Spleen (tissue), 13 donors: ENCODE measurements at places on chromosomes 1 and 21.

GRCh38 chr1:109396871-109397580 lies 692 bp downstream of the SORT1 start:
- H3K36me3 ChIP-seq: peaks cover 12% of the 10 kb centered on the region
- peaks cover 16% of the 10 kb centered on the region for H3K4me1 ChIP-seq
- peak overlapping the region; percentile 42 for H3K4me3 ChIP-seq
- H3K27ac ChIP-seq: peak overlapping the region; percentile 86
- DNase-seq: no peak
- H3K27me3 ChIP-seq: no peaks in the 10 kb centered on the region

- no peak overlapping the region for H3K27ac ChIP-seq
- H3K36me3 ChIP-seq: no peaks in the 10 kb centered on the region
- DNase-seq: no peak
- H3K4me1 ChIP-seq: peaks cover 22% of the 10 kb centered on the region
- peaks cover 73% of the 10 kb centered on the region for H3K27me3 ChIP-seq
- H3K4me3 ChIP-seq: no peak overlapping the region
Observed at GRCh38 chr1:156424806-156425432, 55.9 kb downstream of the RHBG start.

DNA sequence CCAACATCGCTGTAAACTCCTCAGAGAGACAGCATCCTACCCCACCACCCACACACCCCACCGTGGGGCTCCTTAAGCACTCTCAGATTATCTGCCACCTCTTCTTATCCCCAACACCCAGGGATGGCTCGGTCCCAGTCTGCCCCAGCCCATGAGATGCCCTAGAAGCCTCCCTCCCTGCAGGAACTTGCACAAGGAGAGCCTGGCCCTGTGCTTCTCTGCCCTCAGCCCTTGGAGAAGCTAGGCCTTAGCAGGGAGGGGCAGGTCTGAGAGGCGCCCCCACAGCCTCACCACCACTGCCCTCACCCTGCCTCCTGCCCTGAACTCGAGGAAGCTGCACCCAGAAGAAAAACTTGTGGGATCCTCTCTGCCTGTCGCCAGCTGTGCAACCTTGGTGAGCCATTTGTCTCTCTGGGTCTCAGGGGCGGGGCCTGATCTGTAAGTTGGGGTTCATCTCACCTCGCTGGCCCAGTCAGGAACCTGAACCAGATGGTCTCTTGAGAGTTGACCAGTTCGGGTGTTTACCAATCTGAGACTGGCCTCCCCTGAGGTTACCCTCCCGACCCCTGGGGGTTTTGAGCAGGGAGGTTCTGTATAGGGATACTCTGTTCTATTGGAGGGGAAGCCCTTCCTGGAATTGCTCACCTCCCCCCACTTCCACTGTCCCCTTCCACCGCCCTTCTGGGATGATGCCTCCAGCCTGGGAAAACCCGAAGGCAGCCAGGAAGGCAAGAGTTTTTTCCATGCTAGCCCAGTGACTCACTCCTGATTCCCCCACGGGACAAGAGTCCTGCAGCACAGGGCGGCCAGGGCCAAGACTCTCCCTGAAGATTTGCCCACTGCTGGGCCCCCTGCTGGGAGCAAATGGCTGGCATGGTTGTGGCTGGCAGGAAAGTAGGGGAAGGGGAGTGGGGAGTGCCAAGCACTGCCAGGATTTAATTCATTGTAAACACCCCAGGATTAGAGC lies at the start of gene S100A3:
Gene S100A3, minus strand, starts transcription at position 537 of the 967 bp plus-strand sequence. CDS start 773 bp downstream, outside the sequence.
- H3K27ac ChIP-seq: no peak within 1 kb of the TSS
- H3K27me3 ChIP-seq: no peaks in the 10 kb centered on the region
- no peaks in the 10 kb centered on the region for H3K36me3 ChIP-seq
- no peak within 1 kb of the TSS for H3K4me3 ChIP-seq
- peak; percentile 61 for DNase-seq
- peaks cover 47% of the 10 kb centered on the region for H3K4me1 ChIP-seq

- H3K36me3 ChIP-seq: no peaks in the 10 kb centered on the region
- H3K4me1 ChIP-seq: peaks cover 3% of the 10 kb centered on the region
- H3K4me3 ChIP-seq: no peak overlapping the region
- peaks cover 43% of the 10 kb centered on the region for H3K27me3 ChIP-seq
- H3K27ac ChIP-seq: no peak overlapping the region
Observed at GRCh38 chr1:162055062-162055461, 14.4 kb upstream of the NOS1AP start.

DNA sequence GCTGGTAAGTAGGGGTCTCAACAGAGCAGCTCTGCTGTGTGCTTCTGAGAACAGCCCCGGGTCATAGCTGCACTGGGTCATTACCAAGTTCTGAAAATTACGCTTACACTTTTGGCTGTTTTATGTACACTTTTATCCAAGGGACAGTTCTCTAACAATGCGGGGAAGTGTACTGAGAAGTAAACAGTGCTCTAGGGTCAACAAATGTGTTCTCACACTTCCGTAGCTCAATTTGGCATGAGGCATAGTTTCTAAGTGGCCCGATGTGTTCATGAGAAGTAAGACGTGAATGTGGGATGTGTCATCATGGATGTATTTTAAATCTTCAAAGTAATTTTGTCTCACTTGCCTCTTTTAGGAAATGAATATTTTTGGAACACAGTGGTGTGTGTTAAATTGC lies 10.9 kb upstream of the VAMP3 start:
- DNase-seq: no peak
- H3K27ac ChIP-seq: peak overlapping the region; percentile 69
- H3K4me1 ChIP-seq: no peaks in the 10 kb centered on the region
- no peaks in the 10 kb centered on the region for H3K27me3 ChIP-seq
- no peak overlapping the region for H3K4me3 ChIP-seq

GRCh38 chr1:211589782-211590721 lies 11.1 kb upstream of the SLC30A1 start:
- peak; percentile 89 for DNase-seq
- peaks cover 12% of the 10 kb centered on the region for H3K4me1 ChIP-seq
- H3K4me3 ChIP-seq: no peak overlapping the region
- no peaks in the 10 kb centered on the region for H3K27me3 ChIP-seq
- H3K36me3 ChIP-seq: no peaks in the 10 kb centered on the region
- no peak overlapping the region for H3K27ac ChIP-seq

DNA sequence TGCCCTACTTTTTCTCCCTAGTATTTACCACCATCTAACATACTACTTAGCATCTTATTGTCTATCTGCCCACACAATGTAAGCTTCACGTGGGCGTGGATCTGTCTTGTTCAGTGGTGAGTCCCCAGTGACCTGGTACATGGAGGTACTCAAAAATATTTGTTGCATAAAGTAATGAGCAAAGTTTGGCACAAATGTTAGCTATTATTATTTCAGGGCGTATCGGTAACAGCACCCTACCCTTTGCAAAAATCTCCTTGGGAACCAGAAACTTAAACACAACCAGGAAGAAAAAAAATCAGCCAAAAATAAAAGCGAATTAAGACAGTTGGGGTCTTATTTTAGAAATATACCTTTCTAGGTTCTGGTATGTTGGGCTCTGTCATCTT lies 454 bp upstream of the NENF start:
- no peak for DNase-seq
- peak overlapping the region; percentile 77 for H3K27ac ChIP-seq
- no peaks in the 10 kb centered on the region for H3K27me3 ChIP-seq

DNA sequence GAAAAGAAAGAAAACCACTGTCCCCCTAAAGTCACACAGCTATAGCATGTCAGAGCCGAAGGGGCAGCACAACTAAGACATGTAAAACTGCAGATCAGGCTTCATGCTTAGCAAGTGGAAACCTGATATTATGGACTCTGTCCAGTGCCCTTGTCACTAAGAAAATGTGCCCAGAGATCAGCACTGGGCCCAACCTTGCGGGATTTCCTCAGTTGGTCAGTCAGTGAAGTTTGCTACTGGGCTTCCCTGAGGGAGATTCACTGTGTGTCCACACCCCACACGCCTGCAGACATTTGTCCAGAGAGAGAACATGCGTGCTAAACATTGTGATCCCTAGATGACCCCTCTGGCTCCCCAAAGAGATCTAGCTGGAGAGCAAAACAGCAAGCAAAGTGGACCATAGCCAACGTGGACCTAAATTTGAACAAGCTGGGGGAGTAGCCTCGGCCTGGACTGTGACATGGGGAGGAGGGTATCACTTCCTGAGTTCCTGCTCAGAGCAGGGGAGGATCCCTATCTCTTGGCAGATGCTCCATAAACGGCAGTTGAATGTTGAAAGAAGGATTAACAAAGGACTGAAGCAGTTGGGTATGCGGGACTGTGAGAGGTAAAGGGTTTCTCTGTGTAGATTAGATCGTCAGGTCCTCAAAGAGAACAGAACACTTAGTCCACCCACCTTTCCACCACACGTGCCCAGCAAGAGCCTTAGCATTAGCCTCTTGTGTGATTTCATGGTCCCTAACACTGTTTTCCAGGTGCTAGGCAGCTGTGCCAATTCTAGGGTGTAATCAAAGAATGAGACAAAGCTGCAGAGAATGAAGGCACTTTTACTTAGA lies 53.6 kb downstream of the GLUL start:
- H3K36me3 ChIP-seq: no peaks in the 10 kb centered on the region
- H3K4me3 ChIP-seq: no peak overlapping the region
- DNase-seq: no peak
- H3K27me3 ChIP-seq: peaks cover 22% of the 10 kb centered on the region
- H3K27ac ChIP-seq: peak overlapping the region; percentile 57

- peak; percentile 30 for DNase-seq
- no peaks in the 10 kb centered on the region for H3K36me3 ChIP-seq
- no peak overlapping the region for H3K4me3 ChIP-seq
- H3K4me1 ChIP-seq: no peaks in the 10 kb centered on the region
Observed at GRCh38 chr21:42644223-42645208, 8.9 kb upstream of the PDE9A start.

- H3K4me1 ChIP-seq: peaks cover 49% of the 10 kb centered on the region
- H3K36me3 ChIP-seq: no peaks in the 10 kb centered on the region
- no peaks in the 10 kb centered on the region for H3K27me3 ChIP-seq
- H3K27ac ChIP-seq: peak overlapping the region; percentile 89
Observed at GRCh38 chr21:42238185-42238934, 19.4 kb downstream of the ABCG1 start.

GRCh38 chr21:34878940-34879339 lies 170.2 kb downstream of the RUNX1 start:
- no peaks in the 10 kb centered on the region for H3K36me3 ChIP-seq
- no peak overlapping the region for H3K27ac ChIP-seq
- peaks cover 47% of the 10 kb centered on the region for H3K4me1 ChIP-seq
- no peak for DNase-seq
- H3K4me3 ChIP-seq: no peak overlapping the region

- no peaks in the 10 kb centered on the region for H3K36me3 ChIP-seq
- no peak for DNase-seq
- H3K27me3 ChIP-seq: no peaks in the 10 kb centered on the region
Observed at GRCh38 chr1:55043011-55043410, 3.7 kb downstream of the PCSK9 start.

DNA sequence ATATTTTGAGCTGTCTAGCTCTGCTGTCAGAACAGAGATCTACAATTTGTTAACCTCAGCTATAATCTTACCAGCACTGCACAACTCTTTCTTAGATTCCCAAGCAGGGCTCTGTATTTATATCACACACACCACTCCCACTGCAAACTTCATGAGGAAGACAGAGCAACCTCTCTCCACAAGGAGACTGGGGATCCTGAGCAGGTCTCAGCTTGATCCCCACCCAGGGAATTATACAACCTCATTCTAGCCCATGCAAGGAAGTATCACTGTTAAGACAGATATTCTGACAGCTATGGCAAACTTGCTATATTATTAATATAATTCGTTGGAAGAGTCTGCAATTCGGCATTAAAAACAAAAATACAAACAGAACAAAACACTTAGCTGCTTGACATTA lies 40.4 kb downstream of the EGLN1 start:
- H3K4me3 ChIP-seq: no peak overlapping the region

DNA sequence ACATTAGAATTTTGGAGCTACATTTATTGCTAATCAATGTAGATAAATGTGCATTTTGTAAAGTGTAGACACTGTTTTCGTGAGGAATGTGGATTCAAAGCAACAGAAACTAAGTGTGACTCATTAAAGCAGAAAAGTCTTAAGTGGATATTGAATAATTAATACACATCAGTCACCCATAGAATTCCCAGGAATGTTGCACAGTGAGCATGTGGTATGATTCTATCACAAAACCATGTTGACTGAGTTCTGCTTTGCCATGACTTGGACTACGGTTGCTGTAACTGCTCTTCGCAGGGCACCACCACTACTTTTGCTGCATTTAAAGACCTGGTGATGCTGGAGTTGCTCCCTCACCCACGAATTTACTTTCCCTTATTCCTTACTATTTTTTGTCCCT lies 471.8 kb downstream of the KCNT2 start:
- no peak for DNase-seq
- H3K36me3 ChIP-seq: no peaks in the 10 kb centered on the region
- H3K27me3 ChIP-seq: no peaks in the 10 kb centered on the region
- H3K4me1 ChIP-seq: no peaks in the 10 kb centered on the region
- H3K27ac ChIP-seq: no peak overlapping the region
- no peak overlapping the region for H3K4me3 ChIP-seq

GRCh38 chr1:23924601-23925000 lies 11.4 kb upstream of the CNR2 start:
- H3K27ac ChIP-seq: no peak overlapping the region
- no peaks in the 10 kb centered on the region for H3K27me3 ChIP-seq
- no peaks in the 10 kb centered on the region for H3K4me1 ChIP-seq
- DNase-seq: no peak
- no peaks in the 10 kb centered on the region for H3K36me3 ChIP-seq

DNA sequence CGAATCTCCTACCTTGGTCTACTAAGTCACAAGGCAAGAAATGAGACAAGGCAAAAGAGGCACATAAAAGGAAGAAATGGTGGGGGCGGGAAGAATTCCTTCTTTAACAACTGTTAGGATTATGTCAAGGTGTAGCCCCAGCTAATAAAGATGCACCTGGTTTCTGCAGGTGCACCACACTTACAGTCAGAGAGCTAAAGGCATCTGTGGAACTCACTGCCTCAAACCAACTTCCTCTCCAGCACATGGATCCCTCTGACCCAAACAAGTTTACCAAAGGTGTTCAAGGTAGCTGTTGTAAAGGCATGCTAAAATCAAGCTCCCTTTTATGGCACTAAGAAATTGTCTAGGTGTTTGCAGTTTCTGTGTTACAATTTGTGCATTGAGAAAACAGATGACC lies 38.1 kb downstream of the TGFBR3 start:
- no peak overlapping the region for H3K4me3 ChIP-seq
- no peaks in the 10 kb centered on the region for H3K36me3 ChIP-seq

DNA sequence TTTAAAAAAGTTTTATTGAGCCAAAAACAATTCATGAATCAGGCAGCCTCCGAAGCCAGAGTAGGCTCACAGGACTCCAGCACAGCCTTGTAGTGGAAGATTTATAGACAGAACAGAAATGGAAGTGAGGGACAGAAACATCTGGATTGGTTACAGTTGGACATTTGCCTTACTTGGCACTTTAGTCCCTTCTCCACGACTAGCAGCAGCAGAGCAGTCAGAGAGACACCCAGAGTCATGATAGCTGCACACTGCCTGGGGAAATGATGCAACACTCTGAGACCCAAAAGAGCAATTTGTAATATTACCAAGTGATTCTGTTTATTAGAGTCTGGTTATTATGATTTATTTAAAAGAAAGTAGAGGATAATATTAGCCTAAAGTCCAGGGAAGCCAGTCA lies 72.2 kb upstream of the KRTAP11-1 start:
- no peak overlapping the region for H3K4me3 ChIP-seq
- no peak for DNase-seq
- no peaks in the 10 kb centered on the region for H3K36me3 ChIP-seq
- no peak overlapping the region for H3K27ac ChIP-seq
- no peaks in the 10 kb centered on the region for H3K27me3 ChIP-seq
